ENCODE measurements at places on chromosomes 12 and 14. TPM values are rescaled to one million over a fixed set of nuclear protein-coding genes. Genes with fewer than 3 reads are reported as not detected.

- H3K36me3 ChIP-seq, result no peaks in the 10 kb centered on the region
- H3K27me3 ChIP-seq, result no peaks in the 10 kb centered on the region
- H3K4me3 ChIP-seq, result no peak overlapping the region
- H3K27ac ChIP-seq, result no peak overlapping the region
- H3K4me1 ChIP-seq, result peaks cover 33% of the 10 kb centered on the region
Observed at GRCh38 chr12:93786656-93787397, 109.7 kb downstream of the CRADD start.

GRCh38 chr12:67780580-67781084 is 132.1 kb downstream of the DYRK2 start:
- no peaks in the 10 kb centered on the region for H3K27me3 ChIP-seq
- peaks cover 14% of the 10 kb centered on the region for H3K4me1 ChIP-seq
- H3K4me3 ChIP-seq, result no peak overlapping the region

DNA sequence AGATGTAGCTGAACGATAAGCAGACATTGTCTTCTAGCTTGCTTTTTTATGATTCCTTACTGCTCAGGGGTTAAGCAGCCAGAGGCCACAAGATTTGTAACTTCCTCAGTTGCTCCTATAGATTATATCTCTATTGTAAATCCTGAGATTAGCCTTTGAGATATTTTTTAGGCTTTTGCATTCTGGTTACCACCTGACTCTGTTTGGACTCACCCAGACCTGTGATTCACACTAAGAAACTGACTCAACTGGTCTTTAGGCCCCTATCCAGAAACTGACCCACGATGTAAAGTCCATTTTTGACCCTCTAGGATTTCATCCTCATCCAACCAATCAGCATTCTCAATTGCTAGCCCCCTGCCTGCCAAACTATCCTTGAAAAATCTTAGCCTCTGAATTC is 194.4 kb downstream of the RASSF9 start:
- no peaks in the 10 kb centered on the region for H3K4me1 ChIP-seq
- DNase-seq, result no peak
- no peak overlapping the region for H3K27ac ChIP-seq
- no peaks in the 10 kb centered on the region for H3K36me3 ChIP-seq

DNA sequence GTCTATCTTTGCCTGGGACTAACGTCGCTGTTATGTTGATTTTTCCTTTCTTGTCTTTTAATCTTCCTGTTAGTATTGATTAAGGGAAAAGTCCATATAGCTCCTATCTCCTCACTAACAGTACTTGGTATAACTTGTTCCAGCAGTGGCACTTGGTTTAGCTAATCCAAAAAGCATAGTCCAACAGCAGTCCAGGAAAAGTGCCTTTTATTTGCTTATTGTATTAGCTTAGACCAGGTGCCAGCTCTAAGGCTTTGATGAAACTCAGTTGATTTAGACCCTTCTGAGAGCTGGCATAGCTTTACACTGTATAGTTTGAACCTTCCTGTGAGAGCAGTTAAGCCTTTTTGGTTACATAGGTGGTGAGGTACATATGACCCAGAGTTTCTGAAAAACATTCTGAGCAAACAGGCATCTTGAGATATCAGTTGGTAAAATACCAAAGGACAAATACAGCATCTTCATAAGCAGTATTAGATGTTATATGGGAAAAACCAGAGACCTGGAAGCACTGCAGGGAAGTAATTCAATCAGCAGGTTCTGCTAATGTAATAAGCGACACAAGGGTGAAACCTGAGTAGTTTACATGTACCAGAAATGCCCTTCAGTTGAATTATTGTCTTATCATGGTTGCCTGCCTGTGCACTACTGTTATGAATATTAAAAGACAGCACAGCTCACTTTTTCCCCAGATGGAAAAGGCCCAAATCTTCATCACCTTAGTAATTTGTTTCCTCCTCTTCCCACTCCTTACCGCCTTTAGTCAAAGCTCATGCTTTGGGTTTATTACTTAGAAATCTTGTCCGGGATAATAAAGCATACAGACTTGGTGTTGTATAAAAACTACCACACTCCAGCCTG is 13.0 kb downstream of the PELI2 start:
- no peaks in the 10 kb centered on the region for H3K36me3 ChIP-seq
- no peak overlapping the region for H3K27ac ChIP-seq
- H3K4me1 ChIP-seq, result peaks cover 16% of the 10 kb centered on the region
- no peak for DNase-seq
- H3K4me3 ChIP-seq, result no peak overlapping the region

The SYCP3 gene
- total RNA-seq, result 0.23 TPM

DNA sequence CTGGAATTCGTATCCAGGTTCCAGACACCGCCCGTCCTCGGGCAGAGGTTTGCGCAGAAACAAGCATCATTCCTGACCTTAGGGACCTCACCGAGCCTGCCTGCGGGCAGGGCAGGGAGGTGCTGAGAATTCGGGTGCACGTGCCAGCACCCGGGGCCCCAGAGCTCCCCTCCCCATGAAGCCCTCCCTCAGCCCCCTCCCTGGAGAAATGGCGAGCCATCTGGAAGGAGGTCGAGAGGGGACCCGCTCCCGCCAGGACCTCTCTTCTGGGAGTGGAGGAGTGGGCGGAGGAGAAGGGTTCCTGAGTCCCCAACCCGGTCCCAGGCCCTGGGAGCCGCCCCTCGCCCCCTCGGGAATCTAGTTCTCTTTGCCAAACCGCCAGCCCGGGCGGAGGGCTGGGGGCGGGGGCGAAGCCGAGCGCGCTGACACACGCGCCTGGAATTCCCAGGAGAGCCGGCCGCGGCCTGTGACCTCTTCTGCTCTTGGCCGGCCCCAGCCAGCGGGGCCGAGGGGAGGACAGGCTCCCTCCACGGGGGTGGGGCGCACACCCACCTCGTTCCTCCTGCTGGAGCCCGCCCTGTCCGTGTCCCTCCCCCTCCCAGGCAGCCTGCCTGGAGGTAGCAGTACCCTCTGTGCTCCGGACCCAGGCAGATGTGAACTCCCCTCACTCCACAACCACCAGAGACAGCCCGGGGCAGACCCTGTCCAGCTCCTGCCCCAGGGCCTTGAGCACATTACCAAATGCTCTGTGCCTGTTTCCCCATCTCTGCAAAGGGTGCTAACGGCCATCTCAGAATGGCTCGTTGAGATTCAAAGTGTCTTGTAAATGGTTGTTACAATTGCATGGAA is 23.0 kb upstream of the GPR132 start:
- no peaks in the 10 kb centered on the region for H3K36me3 ChIP-seq
- H3K27ac ChIP-seq, result no peak overlapping the region
- DNase-seq, result peak; percentile 39
- no peak overlapping the region for H3K4me3 ChIP-seq
- peaks cover 32% of the 10 kb centered on the region for H3K4me1 ChIP-seq
- H3K27me3 ChIP-seq, result no peaks in the 10 kb centered on the region

DNA sequence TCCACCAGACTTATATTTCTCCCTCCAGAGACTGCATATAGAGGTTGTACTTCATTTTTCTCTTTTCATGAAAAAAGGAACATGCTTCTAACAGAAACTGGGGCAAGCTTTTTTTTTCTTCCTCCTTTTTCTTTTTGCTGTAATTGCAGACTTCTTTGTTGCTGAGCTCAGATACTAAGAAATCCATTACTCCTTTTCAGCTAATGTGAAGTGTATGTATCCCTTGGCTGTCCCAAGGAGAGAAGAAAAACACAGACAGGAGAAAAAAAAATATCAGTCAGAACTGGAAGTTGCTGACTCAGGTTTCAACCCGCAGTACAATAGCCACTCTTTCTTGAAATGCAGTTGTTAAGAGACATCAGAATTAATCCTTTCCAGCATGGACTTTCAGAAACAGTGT is 1248.4 kb downstream of the LRFN5 start:
- no peak overlapping the region for H3K27ac ChIP-seq
- no peak for DNase-seq
- H3K27me3 ChIP-seq, result no peaks in the 10 kb centered on the region
- no peaks in the 10 kb centered on the region for H3K4me1 ChIP-seq
